C1 segment of cervical spinal cord (tissue), 14 donors: ENCODE measurements at places on chromosomes 11 and 22.

- DNase-seq = no peak
Measured at GRCh38 chr11:115421352-115421991, 82.7 kb downstream of the CADM1 start.

GRCh38 chr11:73290536-73290935, 17.5 kb upstream of the ARHGEF17 start:
- no peak for DNase-seq

GRCh38 chr22:38305471-38306448, 11.5 kb downstream of the CSNK1E start:
- DNase-seq = no peak

DNA sequence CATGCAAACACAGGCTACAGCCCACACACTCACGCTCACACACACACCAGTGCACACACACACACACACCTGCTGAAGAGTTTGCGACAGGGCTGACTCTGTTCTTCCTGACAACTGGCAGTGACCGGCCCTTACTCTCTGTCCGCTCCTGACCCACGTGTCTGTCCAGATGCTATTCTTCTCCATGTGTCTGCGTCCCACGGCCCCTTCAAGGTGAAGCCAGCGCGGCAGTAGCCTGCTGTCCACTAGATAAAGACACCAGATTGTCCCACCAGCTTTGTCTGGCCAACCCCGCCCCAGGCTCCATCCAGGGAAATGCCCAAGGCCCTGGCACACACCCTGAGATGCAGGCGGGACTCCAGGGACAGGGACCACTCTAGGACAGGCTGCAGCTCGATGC, 713.9 kb downstream of the BRD1 start:
- DNase-seq = no peak

DNA sequence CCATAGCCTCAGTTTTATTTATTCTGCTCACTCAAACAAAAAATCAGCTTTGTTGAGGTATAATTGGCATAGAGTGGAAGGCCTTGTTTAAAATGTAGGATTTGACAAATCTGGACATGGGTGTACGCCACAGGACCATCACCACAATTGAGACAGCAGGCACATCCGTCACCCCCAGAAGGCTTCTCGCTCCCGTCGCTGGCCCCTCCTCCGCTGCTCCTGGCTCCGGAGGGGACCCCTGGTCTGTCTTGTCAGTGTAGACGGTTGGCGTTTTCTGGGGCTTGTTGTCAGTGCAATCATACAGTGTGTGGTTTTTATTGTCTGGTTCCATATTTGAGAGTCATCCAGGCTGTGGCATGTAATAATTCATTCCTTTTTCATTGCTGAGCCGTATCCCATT, 97.6 kb downstream of the KCNQ1 start:
- DNase-seq = no peak

GRCh38 chr22:25153961-25154666, 45.5 kb upstream of the CRYBB3 start:
- peak; percentile 33 for DNase-seq

- DNase-seq = peak; percentile 62
Measured at GRCh38 chr11:48081151-48082010, 101.0 kb downstream of the PTPRJ start.

DNA sequence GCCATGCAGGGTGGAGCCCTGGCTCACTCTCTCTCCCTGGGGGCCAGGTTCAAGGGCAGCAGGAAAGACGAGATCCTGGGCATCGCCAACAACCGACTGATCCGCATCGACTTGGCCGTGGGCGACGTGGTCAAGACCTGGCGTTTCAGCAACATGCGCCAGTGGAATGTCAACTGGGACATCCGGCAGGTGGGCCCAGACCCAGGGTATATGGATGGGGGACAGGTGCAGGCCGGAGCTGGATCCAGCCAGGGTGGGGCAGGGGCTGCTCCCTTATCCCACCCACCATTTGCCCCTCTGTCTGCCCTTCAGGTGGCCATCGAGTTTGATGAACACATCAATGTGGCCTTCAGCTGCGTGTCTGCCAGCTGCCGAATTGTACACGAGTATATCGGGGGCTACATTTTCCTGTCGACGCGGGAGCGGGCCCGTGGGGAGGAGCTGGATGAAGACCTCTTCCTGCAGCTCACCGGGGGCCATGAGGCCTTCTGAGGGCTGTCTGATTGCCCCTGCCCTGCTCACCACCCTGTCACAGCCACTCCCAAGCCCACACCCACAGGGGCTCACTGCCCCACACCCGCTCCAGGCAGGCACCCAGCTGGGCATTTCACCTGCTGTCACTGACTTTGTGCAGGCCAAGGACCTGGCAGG, 2.9 kb downstream of the TRPT1 start:
- DNase-seq = no peak

GRCh38 chr11:109902764-109903433, 190.3 kb upstream of the ZC3H12C start:
- no peak for DNase-seq

DNA sequence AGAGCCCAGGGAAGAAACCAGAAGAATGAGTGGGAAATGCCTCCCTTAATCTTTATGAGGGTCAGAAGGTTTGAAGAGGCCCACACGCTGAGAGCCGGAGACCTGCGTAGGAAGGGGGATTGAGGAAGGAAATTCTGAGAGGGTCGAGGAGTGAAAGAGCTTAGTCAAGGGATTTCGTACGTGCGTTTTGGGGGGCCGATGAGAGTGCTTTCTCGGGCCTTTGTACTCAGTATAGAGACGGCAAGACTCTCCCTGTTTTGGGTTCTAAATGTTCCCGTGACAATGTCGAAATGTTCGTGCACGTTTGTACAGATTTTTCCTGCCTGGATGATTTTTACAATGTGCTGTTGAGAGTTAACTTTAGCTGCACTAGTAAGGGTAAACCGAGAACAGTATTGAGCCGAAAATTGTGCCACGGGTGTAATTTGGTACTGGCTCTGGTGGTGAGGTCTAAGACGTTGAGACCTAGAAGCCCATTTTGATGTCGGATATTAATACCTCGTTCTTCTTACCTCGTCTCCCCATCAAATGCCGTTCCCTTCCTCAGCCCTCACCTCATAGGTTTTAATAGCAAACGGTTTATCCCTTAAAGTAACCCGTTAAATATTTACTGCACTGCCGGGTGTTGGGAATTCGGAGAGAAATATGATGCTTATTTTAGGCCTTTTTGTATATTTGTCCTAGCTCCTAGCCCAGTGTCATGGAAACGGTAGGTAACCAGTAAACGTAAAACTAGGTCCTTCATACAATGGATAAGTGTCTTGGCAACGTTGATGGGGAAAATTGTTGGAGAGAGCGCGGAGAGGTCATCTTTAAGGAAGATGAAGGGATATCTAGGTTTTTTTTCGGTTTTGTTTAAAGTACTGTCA, 734 bp downstream of the C11orf58 start:
- no peak for DNase-seq

DNA sequence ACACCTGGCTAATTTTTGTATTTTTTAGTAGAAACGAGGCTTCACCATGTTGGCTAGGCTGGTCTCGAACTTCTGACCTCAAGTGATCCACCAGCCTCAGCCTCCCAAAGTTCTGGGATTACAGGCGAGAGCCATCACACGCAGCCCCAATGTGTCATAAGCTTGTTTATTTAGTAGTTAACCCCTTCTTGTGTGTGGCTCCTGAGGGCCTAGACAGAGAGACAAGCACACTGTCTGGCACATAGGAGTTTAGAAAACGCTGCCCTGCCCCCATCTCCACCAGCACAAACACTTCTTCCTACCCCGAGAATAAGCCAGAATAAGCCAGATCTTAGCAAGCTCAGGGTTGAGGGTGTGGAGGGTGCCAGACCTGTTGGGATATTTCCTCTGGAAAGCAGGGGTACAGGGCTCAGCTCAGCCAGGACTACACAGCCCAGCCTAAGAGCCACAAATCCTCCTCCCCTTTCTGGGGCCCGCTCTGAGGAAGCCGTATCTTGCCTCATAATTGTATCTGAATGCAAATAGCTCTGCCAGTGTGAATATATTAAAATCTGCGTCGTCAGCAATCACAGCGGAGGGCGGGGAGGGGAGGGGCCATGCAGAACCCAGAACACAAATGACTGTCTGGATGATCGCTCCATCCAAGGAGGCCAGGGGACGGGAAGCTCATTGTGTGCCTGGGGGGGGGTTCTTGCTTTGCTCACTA, 247.3 kb downstream of the MN1 start:
- no peak for DNase-seq

DNA sequence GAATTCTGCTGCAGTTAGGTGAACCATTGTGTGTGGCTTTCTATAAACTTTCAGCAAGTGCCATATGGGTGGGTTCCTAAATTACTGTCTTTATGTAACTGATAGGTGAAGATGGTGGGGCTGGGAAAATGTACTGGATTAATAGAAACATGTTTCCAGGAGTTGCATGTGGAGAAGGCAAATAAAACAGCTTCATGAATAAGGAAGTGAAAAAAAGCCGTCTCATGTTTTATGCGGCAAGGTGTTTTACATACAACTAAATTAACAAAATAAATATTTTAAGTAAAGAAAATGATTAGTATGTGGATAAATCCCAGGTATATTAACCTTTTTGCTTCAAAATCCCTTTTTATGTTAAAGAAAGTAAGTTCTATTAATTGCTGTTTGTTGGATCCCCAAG, 67.2 kb downstream of the EXT2 start:
- no peak for DNase-seq

DNA sequence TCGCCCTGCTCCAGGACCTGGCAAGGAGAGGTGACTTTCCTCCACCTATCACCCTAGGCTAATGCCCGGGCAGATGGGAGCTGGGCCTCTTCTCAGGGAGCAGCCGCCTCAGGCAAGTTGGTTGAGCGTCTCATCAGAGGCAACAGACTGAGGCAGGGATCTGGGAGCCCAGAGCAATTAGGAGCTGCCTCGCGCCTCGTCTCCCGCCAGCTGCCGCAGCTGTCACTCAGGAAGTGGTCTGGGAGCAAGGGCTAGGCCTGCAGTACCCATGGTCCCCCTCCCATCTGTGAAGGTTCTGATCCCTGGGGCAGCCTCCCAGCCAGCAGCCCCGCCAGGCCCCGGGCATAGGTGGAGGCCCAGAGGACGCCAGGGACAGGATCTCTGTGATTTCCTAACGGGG, 4.6 kb upstream of the CABP7 start:
- DNase-seq = no peak

DNA sequence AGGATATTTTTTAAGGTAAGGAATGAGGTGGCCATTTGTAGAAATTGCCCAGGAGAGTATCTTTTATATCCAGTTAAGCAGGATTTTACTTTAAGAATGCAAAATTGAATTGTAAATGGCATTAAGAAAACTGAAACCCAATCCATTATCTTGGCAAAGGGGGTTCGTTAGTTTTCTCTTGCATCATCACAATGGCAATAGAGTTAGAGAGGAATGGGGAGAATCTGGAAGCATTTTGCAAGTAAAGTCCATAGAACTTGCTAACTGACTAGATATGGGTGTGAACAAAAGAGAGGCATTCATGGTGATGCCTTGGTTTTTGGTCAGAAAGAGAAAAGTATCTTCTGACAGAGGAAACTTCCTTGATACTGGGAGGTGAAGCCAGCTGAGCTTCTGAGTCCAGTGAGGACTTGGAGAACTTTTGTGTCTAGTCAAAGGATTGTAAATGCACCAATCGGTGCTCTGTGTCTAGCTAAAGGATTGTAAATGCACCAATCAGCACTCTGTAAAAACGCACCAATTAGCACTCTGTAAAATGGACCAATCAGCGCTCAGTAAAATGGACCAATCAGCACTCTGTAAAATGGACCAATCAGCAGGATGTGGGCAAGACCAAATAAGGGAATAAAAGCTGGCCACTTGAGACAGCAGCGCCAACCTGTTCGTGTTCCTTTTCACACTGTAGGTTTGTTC, 3.6 kb upstream of the CCDC117 start:
- no peak for DNase-seq

DNA sequence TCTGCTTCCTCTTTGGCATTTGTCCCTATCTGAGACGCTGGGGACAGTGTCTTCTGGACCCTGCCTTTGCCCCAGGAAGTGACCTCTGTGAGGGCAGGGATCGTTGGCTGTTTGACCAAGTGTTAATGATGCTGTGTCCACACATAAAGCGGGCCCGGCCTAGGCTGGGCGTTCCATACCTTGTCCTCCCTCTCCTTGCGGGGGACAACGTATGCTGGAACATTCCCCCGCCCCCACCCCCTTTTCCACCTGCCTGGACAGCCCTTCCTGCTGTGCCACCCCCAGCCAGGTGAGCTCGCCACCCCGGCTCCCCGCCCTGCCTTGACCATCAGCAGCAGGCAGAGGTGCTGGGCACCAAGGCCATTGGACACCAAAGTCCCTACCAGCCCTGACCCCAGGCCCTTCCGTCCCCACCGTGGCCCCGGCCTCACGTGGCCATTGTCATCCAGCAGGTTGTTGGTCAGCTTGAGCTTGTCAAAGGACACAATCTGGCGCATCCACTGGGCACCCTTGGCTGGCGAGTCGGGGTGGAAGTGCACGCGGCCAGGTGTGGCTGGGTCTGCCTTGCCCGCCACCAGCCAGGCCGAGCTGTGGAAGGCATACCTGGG, 4.1 kb upstream of the NUDT8 start:
- no peak for DNase-seq

DNA sequence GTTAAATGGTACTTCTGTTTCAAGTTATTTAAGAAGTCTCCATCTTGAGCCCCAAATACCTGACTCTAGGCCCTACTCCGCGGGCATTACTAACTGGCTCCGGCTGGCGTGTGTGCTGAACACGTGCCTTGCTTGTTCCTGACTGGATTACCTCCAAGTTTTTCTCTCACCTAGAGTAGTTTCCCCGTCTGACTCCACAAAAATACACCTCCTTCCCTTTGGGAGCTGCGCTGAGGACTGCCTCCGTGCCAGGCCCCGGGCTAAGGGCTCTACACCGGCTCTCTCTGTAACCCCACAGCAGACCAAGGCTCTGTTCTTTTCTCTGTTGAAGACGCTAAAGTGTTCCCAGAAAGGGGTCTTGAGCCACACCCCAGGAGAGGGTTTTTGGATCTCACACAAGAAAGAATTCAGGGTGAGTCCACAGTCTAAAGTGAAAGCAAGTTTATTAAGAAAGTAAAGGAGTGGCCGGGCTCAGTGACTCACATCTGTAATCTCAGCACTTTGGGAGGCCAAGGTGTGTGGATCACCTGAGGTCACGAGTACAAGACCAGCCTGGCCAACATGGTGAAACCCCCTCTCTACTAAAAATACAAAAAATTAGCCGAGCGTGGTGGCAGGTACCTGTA, 61.8 kb downstream of the ANO1 start:
- DNase-seq = no peak

DNA sequence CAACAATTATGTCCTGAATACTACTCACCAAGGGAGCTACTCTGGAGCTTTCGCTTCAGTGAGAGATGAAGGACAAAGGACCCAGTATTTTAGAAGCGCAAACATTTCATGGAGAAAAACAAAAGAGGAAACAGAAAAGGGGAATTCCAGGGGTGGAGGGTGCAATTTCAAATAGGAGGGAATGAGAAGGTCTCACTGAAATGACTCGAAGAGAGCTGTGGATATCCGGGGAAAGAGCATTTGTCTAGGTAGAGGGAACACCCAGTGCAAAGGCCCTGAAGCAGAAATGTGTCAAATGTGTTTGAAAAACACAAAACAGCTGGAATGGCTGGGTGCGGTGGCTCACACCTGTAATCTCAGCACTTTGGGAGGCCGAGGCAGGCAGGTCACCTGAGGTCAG, 2.4 kb downstream of the RPS19BP1 start:
- no peak for DNase-seq

DNA sequence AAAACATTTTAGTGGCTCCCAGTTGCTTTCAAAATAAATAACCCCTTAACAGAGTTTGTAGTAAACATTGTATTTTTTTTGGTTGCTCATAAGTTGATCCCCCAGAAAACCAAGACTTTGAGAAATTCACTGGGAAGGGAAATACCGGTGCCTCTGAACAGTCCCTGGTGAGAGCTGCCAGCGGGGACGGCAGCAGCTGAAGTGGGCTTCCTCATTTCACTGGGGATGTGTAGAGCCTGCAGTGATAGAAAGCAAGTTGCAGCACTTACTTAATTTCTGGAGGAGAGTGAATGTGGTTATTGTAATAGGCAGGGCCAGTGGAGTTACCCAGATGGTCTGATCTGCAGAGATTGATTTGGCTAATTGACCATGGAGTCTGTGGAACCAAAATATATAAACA, 18.6 kb upstream of the MCHR1 start:
- DNase-seq = no peak
